CD4-positive, alpha-beta T cell (primary cell): ENCODE measurements at places on chromosomes 4 and X. TPM values are rescaled to one million over a fixed set of nuclear protein-coding genes. Genes with fewer than 3 reads are reported as not detected.

DNA sequence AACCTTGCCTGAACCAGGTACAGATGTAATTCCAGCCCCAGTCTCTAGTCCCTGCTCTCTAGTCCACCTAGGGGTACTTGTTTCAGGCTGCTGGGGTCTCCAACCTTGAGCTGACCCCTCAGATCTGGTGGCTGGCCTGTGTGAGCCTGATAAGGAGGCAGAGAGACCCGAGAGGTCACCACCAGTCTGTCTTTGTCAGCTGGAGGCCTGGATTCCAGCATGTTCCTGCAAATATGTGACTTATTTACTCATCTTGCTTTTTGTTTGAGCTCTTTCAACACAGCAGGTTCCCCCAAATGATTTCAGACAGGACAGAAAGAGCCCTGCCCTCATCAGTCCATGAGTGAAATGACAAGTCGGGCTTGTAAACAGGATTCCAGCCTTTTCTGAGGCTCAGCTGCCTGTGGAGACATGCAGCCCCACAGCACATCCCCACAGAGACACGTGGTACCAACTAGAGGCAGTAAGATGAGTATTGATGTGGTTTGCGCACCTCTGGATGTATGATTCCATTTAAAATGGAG lies 37.5 kb upstream of the STK26 start:
- H3K27me3 ChIP-seq: no peaks in the 10 kb centered on the region
- H3K27ac ChIP-seq: no peak overlapping the region
- no peaks in the 10 kb centered on the region for H3K36me3 ChIP-seq
- no peak overlapping the region for H3K4me3 ChIP-seq

GRCh38 chr4:113969709-113970334 lies 9.6 kb downstream of the ARSJ start:
- H3K27ac ChIP-seq: no peak overlapping the region
- H3K36me3 ChIP-seq: no peaks in the 10 kb centered on the region

DNA sequence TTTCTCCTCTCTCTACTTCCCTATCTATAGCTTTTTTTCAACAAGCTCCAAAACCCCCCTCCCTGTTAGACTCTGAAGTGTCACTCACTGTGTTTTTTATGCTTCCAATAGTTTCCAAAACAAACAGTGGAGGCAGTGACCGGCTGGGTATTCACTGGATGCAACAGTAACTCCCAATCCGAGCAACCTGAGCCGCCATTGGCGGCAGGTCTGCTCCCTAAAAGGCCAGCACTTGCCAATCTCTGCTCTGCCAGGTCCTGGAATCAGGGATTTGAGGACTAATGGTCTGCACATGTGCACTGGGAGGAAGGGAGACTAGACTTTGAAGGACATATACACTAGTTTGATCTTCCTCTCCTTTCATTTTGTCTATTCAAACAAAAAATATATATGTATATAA lies 7.1 kb downstream of the TBX22 start:
- no peak overlapping the region for H3K4me3 ChIP-seq
- H3K36me3 ChIP-seq: no peaks in the 10 kb centered on the region
- no peak overlapping the region for H3K27ac ChIP-seq
- DNase-seq: no peak
- peaks cover 4% of the 10 kb centered on the region for H3K27me3 ChIP-seq

The ZNF141 gene
- 13.7 TPM for total RNA-seq

DNA sequence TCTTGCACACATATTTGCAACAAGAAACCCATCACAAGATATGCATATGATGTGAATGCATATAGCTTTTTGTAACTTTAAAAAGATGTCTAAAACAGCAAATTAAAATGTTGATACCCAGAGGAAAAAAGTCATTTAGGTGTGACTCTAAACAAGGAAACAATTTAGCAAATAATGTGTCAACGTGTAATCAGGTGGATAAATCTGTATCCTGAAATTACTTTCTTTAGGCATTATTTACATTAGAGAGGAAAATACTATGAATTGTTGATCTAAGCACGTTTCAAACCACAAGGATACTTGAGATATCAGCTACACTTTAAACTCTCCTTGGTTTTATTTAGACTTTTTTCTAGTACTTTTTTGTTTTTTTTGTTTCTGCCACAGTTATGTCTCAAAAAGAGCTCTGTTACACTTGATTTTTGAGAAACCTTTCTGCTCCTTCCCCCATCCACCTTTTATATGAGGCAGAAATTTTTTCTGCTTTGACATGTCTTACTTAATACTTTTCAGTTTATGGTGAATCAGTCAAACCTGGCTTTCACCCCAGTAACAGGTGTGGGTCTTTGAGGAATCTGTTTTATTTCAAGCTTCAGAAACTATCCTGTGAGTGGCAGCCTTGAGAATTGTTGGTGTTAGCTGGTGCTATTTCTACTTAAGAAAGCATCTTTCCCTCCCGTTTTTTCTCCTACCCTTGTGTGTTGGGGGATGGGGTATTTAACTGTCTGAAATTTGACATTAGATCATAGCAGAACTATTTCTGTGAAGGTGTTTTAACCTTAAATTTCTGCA lies 1.9 kb downstream of the NPNT start:
- H3K36me3 ChIP-seq: no peaks in the 10 kb centered on the region
- H3K4me3 ChIP-seq: no peak overlapping the region
- no peaks in the 10 kb centered on the region for H3K4me1 ChIP-seq
- no peak overlapping the region for H3K27ac ChIP-seq
- peaks cover 28% of the 10 kb centered on the region for H3K27me3 ChIP-seq
- DNase-seq: no peak

DNA sequence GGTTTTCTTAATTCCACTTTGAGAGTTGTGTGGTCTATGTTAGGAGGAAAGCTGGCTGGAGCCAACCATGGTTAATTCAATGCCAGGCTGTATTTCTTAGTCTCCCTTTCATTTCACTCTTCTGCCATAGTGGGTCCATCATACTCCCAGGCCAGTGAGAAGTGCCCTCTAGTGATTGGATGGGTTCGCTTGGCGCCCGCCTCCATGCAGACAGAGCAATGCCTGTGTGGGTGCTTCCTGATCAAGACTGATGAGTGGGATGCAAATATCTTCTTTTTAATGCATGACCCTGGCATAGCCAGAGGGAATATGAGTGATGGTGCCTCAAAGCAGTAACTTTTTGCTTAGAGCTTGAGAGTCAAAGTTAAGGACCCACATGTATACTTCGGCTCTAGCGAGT lies 6.4 kb downstream of the BMX start:
- H3K27me3 ChIP-seq: peaks cover 4% of the 10 kb centered on the region
- H3K36me3 ChIP-seq: no peaks in the 10 kb centered on the region
- no peak overlapping the region for H3K4me3 ChIP-seq
- H3K27ac ChIP-seq: no peak overlapping the region
- DNase-seq: no peak

DNA sequence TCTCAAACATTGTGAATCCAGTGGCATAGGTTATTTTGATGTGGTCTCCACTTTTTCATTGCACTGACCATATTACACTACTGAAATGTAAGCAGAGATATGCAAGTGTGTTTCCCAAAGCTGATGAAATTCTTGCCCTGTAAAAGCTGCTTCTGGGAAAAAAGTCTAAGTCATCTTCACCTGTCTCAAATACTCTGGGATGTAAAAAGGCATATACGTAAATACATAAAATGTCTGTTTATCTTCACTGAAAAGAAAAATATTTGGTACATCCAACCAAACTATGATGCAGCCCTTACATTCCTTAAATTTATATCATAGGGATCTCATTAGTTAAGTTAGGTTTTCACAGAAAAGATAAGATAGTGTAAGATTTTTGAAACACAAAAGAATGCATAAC lies 7.9 kb downstream of the KDR start:
- no peak overlapping the region for H3K4me3 ChIP-seq
- no peaks in the 10 kb centered on the region for H3K4me1 ChIP-seq
- H3K27ac ChIP-seq: no peak overlapping the region
- peaks cover 2% of the 10 kb centered on the region for H3K27me3 ChIP-seq
- no peaks in the 10 kb centered on the region for H3K36me3 ChIP-seq

DNA sequence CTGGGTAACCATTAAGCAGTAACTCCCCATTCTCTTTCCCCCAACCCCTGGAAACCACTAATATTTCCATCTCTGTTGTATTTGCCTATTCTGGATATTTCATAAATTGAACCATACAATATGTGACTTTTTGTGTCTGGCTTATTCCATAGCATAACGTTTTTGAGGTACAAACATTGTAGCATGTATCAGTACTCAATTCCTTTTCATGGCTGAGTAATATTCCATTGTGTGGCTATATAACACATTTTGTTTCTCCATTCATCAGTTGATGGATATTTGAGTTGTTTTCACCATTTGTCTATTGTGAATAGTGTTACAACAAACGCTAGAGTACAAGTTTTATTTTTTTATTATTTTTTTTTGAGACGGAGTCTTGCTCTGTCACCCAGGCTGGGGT lies 55.0 kb upstream of the MORC4 start:
- H3K27ac ChIP-seq: no peak overlapping the region
- DNase-seq: no peak
- H3K27me3 ChIP-seq: no peaks in the 10 kb centered on the region

DNA sequence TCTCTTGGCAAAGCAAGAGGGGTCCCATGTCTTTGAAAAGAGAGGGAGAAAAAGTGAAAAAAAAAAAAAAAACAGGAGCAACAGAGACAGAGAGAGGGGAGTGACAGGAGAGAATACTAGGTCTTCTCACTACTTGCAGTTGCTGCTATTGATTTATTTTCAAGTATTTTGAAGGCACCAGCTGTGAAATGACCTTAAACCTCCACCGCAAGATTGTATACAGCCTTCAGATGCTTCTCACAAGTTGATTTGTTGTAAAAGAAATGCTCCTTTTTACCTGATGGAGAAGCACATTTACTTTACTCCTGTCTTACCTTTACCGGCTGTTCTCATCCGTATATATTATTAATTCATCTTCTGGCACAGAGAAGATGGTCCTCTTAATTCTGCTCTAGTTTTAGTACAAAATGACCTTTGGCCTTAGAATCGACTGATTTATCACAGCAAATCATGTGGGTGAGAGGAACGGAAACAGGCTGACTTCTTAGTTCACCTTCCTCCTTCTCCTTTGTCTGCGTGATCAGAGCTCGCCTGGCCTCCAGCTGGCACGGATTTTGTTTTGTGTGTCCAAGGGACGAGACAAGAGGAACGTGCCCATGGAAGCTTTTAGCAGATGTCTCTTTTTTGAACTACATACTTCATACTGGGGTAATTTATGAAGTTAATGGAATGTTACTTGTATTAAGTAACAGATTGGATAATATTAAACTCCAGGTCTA lies 82.4 kb upstream of the PACRGL start:
- no peak for DNase-seq
- no peaks in the 10 kb centered on the region for H3K4me1 ChIP-seq
- H3K27ac ChIP-seq: no peak overlapping the region
- no peaks in the 10 kb centered on the region for H3K27me3 ChIP-seq
- H3K36me3 ChIP-seq: no peaks in the 10 kb centered on the region

GRCh38 chr4:155889031-155889793 lies 14.3 kb upstream of the TDO2 start:
- no peaks in the 10 kb centered on the region for H3K36me3 ChIP-seq
- H3K4me1 ChIP-seq: no peaks in the 10 kb centered on the region
- DNase-seq: no peak
- no peak overlapping the region for H3K27ac ChIP-seq

DNA sequence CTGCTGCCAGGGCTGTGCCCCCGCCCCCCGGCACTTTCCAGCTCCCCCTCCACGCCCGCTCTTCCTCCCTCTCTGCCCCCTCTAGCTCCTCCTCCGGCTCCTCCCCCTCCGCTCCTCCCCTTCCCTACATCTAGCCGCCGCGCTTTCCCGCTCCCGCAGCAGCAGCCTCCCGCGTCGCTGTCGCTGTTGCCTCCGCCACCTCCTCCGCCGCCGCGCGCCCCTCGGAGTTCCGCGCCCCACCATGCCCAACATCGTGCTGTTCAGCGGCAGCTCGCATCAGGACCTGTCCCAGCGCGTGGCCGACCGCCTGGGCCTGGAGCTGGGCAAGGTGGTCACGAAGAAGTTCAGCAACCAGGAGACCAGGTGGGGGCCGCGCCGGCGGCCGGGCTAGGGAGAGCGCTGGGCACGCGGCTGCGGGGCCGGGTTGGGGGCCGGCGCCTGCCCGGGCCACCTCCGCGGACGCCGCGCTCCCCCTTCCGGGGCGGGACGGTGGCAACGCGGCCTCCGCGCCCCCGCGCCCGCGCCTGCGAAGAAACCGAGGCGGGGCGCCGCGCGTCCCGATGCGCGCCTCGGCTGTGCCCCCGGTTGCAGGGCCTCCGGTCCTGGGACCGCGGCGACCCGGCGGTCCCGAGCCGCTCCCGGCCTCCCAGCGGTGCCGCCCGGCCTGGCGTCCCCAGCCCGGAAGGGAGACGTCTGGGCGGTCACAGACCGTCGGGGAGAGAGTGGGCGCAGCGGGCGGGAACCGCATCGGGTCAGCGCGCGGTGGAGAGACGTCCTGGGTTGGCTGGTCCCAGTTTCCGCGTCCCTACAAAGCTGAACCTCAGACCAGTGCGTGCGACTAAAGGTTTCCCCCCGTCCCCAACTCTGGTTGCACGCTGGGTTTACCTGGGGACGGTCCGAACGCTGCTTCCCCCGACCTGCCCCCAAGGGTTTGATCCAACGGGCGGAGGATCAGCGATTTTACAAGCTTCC lies at the start of gene PRPS2:
Gene PRPS2, plus strand, starts transcription at position 156 of the 972 bp plus-strand sequence. Its CDS starts 86 bp downstream, at position 242.
- peaks cover 12% of the 10 kb centered on the region for H3K4me1 ChIP-seq
- no peak within 1 kb of the TSS for H3K27ac ChIP-seq
- H3K36me3 ChIP-seq: no peaks in the 10 kb centered on the region
- DNase-seq: peak; percentile 79

GRCh38 chr4:1890979-1891570 lies 19.9 kb downstream of the NSD2 start:
- H3K4me1 ChIP-seq: no peaks in the 10 kb centered on the region
- no peaks in the 10 kb centered on the region for H3K27me3 ChIP-seq
- no peak overlapping the region for H3K4me3 ChIP-seq
- DNase-seq: no peak
- H3K27ac ChIP-seq: no peak overlapping the region
- peaks cover 7% of the 10 kb centered on the region for H3K36me3 ChIP-seq

DNA sequence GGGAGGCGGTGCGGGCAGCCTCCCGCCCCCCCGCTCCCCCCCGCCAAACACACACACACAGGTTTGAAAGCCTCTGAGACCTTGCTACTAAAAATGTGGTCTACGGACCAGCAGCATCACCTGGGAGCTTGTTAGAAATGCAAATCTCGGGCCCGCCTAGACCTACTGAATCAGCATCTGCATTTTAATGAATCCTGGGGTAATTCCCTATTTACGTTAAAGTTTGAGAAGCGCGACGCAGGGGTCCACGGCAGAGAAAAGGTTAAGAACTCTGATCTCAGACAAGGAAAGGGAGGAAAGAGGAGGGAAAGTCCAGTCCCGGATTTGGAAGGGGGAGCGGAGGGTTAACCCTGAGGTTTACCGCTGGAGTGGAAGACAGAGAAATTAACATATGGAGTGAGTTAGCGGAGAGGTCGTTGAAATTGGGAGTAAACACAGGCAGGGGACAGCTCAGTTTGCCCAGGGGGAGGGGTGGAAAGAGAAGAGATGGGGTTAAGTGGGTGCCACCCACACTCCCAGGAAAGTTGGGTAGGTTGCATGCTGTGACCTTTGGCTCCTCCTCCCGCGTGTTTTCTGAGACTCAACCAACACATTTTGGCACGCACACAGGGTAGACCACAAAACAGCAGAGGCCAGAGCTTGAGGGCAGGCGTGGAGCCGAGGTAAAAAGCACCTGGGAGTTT lies 483.6 kb downstream of the BCOR start:
- no peaks in the 10 kb centered on the region for H3K36me3 ChIP-seq
- no peaks in the 10 kb centered on the region for H3K27me3 ChIP-seq
- DNase-seq: peak; percentile 70
- H3K27ac ChIP-seq: no peak overlapping the region

GRCh38 chrX:40108959-40109287 lies 11.2 kb upstream of the BCOR start:
- H3K36me3 ChIP-seq: no peaks in the 10 kb centered on the region
- peaks cover 32% of the 10 kb centered on the region for H3K4me1 ChIP-seq
- peak; percentile 69 for DNase-seq
- H3K4me3 ChIP-seq: peak overlapping the region; percentile 42

The FGFBP2 gene
- total RNA-seq: 1.3 TPM

- no peak overlapping the region for H3K27ac ChIP-seq
- H3K36me3 ChIP-seq: no peaks in the 10 kb centered on the region
- H3K4me3 ChIP-seq: no peak overlapping the region
- no peak for DNase-seq
- no peaks in the 10 kb centered on the region for H3K4me1 ChIP-seq
Observed at GRCh38 chrX:70171624-70172023, 5.7 kb upstream of the DGAT2L6 start.
